ENCODE measurements at places on chromosomes 2 and 18.

- no peak for DNase-seq
Observed at GRCh38 chr2:56348392-56349210, 164.8 kb downstream of the CCDC85A start.

- no peak for DNase-seq
Observed at GRCh38 chr18:76613053-76613754, 118.2 kb upstream of the ZNF516 start.

- DNase-seq = no peak
Observed at GRCh38 chr2:58239243-58239925, 1.7 kb downstream of the FANCL start.

DNA sequence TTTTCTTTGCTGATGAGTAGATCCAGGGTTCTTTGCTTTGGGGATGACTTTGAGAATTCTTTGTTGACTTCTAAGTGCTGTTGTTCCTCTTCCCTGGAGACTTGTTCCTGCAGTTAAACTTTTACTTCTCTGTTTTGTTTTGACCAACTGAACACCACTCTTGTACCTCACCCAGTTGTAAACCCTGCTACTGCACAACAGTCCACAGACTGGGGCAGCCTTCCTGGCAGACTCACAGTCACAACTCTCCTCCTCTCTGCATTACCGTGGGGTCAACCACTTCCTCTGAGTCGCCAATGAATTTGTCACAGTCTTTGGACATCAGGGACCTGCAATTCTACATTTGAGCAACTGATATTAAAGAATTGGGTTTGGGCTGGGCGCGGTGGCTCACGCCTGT is 3.8 kb upstream of the SLC8A1 start:
- no peak for DNase-seq

DNA sequence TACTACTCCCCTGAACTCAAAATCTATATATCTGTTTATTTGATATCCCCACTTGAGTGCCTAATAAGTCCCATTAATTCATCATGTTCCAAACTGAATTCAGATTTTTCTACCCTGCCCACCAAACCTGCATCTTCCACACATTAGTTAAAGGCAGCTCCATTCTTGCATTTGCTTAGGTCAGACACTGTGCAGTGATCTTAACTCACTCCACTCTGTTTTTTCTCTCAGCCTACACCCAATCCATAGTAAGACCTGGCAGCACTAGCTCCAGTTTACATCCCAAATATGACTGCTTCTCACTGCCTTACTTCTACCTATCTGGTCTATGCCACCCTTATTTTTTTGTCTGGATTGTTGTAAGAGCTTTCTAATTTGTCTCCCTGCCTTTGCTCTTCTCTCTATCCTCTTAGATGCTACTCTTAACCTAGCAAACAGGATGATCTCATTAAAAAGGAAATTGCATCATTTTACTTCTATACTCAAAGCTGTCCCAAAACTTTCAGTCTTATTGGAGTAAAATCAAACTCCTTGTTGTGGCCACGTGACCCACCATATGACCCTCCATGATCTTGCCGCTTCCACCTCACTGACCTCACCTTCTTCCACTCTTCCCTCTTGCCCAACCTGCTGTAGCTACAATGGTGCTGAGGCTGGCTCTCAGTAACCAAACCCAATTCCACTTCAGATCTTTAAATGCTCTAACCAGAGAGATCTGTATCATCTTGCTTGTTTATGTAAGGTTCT is 274.9 kb upstream of the FANCL start:
- no peak for DNase-seq

DNA sequence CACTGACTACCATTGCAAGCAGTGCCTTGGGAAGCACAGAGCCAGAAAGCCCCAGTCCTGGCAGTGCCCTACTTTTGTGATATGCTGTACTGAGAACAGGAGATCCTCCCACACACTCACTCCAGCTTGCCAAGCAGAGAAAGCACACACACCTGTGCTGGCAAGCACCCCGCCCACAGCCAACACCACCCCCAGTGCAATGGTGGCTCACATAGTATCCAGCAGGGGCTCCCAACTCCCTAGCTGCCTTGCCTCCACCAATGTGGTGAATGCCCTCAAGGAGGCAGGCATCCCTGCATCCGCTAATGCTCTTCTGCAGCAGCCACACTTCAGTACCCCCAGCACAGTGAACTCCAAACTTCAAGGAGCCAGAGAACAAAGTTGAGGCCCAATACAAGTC is 1655.8 kb downstream of the SUCLG1 start:
- DNase-seq = no peak

Measured in spinal cord (tissue), 10 donors.